Glutamatergic neuron (in vitro differentiated cells): ENCODE measurements at places on chromosomes 16 and 17. TPM values are rescaled to one million over a fixed set of nuclear protein-coding genes. Genes with fewer than 3 reads are reported as not detected.

DNA sequence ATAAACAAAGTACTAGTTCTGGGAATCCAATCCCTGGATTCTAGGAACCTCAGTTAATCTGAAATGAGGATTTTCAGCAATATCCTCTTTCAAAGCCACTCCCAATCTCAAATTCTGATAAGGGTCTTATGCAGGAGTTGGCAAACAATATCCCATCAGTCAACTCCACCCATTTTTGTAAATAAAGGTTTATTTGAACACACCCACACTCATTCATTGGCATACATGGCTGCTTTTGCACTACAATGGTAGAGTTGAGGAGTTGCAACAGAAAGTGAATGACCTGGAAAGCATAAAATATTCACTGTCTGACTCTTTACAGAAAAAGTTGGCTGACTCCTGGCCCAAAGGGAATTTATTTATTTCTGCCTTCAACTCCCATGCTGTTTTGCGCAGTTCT, 157.7 kb upstream of the CDH11 start:
- H3K4me3 ChIP-seq, result no peak overlapping the region
- H3K4me1 ChIP-seq, result peaks cover 8% of the 10 kb centered on the region
- H3K27ac ChIP-seq, result no peak overlapping the region
- H3K27me3 ChIP-seq, result peaks cover 2% of the 10 kb centered on the region
- no peak for DNase-seq

GRCh38 chr17:45384047-45384788, 48.5 kb downstream of the ARHGAP27 start:
- DNase-seq, result no peak
- H3K4me1 ChIP-seq, result no peaks in the 10 kb centered on the region
- H3K27ac ChIP-seq, result peak overlapping the region; percentile 31
- H3K36me3 ChIP-seq, result peaks cover 4% of the 10 kb centered on the region
- H3K27me3 ChIP-seq, result peaks cover 12% of the 10 kb centered on the region

GRCh38 chr16:23257682-23258081, 44.4 kb upstream of the SCNN1B start:
- H3K36me3 ChIP-seq, result no peaks in the 10 kb centered on the region
- DNase-seq, result no peak
- H3K4me1 ChIP-seq, result no peaks in the 10 kb centered on the region
- peaks cover 2% of the 10 kb centered on the region for H3K27me3 ChIP-seq

DNA sequence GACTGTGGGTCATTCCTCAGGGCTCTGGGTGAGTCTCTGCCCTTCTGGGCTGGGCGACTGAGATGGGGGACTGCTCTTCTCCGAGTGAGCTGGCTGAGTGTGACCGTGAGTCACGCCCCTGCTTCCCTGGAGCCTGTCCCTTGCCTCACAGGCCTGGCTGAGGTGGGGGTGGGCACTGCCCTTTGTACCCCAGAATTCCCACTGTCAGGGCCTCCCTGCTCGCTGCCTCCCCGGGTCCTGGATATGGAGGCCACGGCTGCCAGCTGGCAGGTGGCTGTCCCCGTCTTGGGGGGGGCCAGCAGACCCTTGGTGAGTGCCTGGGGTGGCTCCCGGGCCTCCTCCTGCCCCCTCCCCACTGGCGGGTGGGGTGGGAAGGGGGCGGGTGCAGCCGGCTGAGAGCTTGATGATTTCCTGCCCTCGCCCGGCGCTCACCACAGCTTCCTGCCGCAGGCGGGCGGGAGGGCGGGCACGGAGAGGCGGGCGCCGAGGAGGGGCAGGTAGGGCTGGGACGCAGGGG, at the start of gene LAT:
Gene LAT (plus strand): TSS at position 434 of the 517 bp plus-strand sequence. CDS start 366 bp downstream, outside the sequence.
- H3K27ac ChIP-seq, result no peak within 1 kb of the TSS
- H3K36me3 ChIP-seq, result peaks cover 7% of the 10 kb centered on the region
- DNase-seq, result no peak

GRCh38 chr17:75439287-75439686, 17.1 kb upstream of the TMEM94 start:
- no peaks in the 10 kb centered on the region for H3K36me3 ChIP-seq
- no peak overlapping the region for H3K27ac ChIP-seq
- peaks cover 2% of the 10 kb centered on the region for H3K27me3 ChIP-seq
- H3K4me3 ChIP-seq, result no peak overlapping the region
- H3K4me1 ChIP-seq, result no peaks in the 10 kb centered on the region

DNA sequence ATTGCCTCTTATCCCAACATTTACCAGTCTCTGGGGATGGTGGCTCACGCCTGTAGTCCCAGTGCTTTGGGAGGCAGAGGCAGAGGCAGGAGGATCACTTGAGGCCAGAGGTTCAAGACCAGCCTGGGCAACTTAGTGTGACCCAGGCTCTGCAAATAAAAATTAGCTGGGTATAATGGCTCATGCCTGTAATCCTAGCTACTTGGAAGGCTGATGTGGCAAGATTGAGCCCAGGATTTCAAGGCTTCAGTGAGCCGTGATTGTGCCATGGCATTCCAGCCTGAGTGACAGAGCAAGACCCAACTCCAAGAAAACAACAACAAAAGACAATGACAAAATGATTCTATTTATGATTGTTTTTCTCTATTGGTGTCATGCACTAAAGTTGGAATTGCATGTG, 244.9 kb downstream of the RBFOX1 start:
- no peak overlapping the region for H3K27ac ChIP-seq
- H3K4me3 ChIP-seq, result no peak overlapping the region
- no peaks in the 10 kb centered on the region for H3K4me1 ChIP-seq

Gene CLEC18C
- 0.66 TPM for total RNA-seq

Gene SLC26A11
- 15.9 TPM for total RNA-seq
